Left hindlimb (tissue), 1 donor: ENCODE measurements at places on chromosomes 16 and 17.

- peak; percentile 56 for DNase-seq
Observed at GRCh38 chr17:56834380-56835263, 671 bp downstream of the DGKE start.

- DNase-seq: no peak
Observed at GRCh38 chr17:27623614-27624013, 7.4 kb upstream of the LGALS9 start.

DNA sequence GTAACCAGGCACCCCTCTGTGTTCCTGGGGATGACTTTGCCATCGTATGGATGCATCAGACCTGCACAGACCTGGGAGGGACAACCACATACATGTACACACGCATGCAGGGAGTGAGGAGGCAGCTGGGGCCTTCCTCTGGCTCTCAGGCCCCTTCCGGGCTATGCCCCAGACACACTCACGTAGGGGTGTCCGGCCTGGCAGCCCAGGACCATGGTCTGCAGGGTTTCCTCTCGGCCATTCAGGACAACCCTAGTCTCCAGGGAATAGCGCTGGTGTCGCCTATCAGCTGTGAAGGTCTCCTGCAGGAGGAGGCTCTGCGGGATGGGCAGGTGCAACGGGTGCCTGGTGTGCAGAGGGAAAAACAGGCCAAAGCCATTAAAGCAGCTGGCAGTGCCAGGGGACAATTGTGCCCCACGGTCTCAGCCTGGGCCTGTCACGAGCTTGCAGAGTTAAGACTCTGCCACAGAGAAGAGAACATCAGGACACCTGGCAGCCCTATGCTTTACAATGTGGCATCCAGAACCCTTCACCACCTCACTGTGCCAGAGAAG lies 101.4 kb downstream of the RMI2 start:
- DNase-seq: no peak

DNA sequence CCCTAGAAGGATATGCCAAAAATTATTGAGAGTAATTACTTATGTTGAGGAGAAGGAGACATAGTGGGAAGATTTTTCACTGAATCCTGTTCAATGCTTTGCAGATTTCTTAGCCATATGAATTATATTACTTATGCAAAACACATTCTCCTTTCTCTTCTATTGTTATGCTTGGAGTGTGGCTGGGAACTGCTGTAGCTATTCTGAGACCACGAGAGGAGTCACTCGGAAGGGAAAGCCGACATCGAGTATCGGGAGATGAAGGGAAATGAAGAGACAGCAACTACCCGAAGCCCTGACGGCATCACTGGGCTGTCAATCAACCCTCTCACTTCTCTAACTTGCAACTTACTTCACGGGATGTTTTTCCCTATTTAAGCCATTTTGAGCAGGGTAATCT lies 39.6 kb downstream of the STX8 start:
- DNase-seq: no peak

GRCh38 chr16:86519007-86519648 lies 8.8 kb downstream of the FOXF1 start:
- DNase-seq: peak; percentile 26

- DNase-seq: peak; percentile 96
Observed at GRCh38 chr16:56729735-56730662, at the start of gene NUP93. Gene NUP93, plus strand, starts transcription at chr16:56730129. Its CDS starts 18,119 bp downstream, at chr16:56748248.

- DNase-seq: no peak
Observed at GRCh38 chr16:64351121-64351520, 770.7 kb downstream of the CDH11 start.

GRCh38 chr17:76014100-76014924 lies 12.8 kb downstream of the EVPL start:
- DNase-seq: peak; percentile 66

- no peak for DNase-seq
Observed at GRCh38 chr17:2449486-2449885, 48.6 kb upstream of the MNT start.

DNA sequence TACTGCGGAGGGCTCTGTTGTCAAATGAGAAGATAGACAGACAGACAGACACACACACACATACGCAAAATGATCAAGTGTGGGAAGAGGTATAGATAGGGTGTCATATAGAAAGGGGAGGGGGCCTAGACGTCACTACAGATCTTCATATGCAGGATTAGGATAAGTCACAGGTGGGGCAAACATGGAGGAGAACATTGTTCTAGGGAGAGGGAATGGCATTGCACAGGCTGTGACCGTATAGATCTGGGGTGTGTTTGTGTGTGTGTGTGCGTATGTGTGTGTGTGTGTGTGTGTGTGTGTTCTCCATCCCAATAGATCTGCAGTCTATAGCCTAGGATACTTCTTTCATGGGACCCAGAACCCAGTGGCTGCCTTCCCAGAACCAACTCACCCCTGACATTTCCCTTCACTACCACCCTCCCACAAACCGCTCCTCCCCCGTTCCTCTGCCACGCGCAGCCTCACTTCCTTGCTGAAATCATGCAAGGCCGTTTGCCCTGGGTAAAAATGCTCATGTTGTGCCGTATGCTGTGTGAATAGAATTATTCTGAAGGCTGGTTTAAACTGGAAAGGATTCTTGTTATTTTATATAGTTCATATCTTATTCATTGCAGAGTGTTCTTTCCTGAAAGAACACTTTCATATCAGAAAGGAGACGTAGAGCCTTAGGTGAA lies 50.5 kb upstream of the CCL1 start:
- DNase-seq: no peak

DNA sequence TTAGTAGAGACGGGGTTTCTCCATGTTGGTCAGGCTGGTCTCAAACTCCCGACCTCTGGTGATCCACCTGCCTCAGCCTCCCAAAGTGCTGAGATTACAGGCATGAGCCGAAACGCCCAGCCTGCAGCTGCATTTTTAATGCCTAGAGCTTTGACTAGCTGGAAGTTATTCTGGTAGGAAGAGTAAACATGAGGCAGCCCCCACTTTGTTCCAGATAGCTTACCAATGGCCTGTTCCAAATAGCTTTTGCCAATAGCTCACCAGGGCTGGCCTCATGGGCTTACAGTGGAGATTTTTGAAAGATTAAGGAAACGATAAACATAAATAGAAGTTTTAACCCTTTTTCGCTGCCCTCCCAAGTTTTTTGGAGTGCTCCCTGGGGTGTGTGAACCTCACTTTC lies 9.8 kb downstream of the TRPV2 start:
- DNase-seq: no peak

DNA sequence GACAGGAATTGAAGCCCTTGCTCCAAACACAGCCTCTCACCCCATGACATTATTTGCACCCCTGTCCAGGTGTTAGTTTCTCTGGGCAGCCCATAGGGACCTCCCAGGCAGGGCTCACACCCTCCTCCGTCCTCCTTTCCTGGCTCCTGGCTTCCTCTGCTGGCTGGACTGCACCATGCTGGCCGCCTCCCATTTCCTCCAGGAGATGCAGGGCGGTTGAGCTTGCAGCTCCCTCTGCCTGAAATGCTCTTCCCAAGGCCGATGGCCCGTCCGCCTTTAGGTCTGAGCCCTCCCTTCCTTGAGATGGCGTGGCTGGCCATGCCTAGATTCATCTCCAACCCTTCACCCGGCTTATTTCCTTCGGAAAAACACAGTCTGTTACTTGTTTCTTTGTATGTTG lies 334.8 kb downstream of the SNX29 start:
- DNase-seq: no peak

GRCh38 chr17:1413281-1413791 lies 13.3 kb upstream of the YWHAE start:
- DNase-seq: peak; percentile 72

- DNase-seq: no peak
Observed at GRCh38 chr17:34852614-34853013, 108.6 kb downstream of the CCT6B start.

GRCh38 chr17:45429339-45430005 lies 3.2 kb downstream of the ARHGAP27 start:
- DNase-seq: no peak

DNA sequence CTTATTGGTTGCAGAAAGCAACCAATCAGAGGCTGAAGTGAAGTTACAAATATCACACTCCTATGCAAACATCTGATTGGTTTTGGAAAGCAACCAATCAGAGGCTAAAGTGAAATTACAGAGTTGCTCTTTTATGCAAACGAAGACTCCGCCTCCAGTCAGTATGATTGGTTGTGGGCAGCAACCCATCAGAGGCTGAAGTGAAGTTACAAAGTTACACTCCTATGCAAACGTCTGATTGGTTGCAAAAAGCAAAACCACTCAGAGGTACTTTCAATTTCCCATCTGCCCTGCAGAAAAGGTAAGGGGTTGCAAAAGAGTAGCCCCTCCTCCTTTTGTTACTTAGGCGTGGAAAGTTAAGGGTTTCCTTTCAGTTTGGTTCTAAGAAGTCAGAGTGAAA lies 697.3 kb downstream of the MAF start:
- no peak for DNase-seq

GRCh38 chr17:67015001-67015400 lies 29.4 kb upstream of the CACNG1 start:
- DNase-seq: no peak

DNA sequence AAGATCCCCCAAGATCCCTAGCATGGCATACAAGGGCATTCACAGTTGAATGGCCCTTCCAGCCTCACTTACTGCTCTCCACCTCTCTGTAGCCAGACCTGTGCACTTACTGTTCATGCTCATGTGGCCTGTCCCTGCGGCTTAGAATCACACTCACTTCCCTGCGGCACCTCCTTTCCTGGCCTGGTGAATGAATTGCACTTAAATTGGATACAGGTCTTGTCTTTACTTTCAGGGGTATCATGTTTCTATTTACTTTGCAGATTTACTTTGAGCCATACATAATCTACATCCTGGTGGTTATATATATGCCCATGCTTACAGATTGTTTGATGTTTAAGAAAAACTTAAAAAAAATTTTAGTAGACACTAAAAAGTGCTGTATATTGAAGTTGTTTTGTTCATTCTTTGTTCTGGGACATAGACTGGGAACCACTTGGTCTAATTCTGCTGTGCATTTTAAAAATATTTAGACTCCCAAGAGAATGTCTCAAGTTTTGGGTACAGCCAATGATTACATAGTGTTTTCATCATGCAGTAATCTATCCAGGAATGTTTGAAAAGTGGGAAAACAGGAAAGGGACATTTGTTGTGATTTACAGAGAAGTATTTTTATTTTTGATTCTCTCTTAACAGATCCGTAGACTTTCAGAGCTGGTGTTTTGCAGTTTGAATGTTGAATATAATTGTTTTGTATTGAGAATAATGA lies 63.9 kb downstream of the NUP88 start:
- no peak for DNase-seq

DNA sequence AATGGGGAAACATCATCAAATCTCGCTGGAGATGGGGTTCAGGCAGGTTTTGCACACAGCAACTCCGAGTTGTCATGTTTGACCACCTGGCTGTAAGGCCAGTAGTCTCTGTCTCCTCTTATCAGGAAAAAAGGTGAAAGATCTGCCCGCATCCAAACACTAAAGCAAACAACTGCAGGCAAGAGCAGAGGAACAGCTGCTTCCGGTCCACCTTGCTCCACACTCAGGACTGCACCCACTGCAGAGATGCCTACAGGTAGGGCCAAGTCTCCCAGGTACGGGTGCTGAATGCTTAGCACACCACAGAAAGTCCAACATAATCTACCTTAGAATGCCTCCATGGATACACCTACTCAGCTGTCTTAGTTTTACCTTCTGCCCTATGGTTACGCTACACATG lies 7.3 kb downstream of the TEX2 start:
- DNase-seq: no peak

DNA sequence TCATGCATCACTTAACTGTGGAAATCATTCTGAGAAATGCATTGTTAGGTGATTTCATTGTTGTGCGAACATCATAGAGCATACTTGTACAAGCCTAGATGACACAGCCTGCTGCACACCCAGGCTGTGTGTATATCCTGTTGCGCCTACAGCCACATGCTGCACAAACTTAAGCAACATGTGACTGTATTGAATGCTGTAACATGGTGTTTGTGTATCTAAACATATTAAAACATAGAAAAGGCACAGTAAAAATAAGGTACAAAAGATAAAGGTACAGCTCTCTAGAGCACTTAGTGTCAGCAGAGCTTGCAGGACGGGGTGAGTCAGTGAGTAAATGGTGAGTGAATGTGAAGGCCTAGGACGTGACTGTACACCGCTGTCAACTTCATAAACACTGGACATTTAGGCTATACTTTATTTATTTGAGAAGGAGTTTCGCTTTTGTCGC lies 11.9 kb downstream of the FOXK2 start:
- DNase-seq: no peak

DNA sequence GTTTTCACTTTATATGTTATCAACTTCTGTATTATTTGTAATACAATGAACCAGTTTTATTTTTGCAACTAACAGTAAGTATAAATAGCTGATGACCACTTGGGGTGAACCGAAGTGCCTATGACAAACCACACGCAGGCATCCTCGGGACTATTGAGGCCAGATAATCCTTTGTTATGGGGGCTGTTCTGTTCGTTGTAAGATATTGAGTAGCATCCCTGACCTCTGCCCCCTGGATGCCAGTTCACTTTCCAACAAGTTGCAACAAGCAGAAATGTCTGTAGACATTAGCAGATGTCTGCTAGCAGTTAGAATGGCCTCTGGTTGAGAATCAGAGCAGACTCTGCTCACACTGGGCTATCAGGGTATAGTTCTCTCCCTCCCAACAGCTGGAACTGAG lies 277.0 kb downstream of the WWOX start:
- DNase-seq: no peak

DNA sequence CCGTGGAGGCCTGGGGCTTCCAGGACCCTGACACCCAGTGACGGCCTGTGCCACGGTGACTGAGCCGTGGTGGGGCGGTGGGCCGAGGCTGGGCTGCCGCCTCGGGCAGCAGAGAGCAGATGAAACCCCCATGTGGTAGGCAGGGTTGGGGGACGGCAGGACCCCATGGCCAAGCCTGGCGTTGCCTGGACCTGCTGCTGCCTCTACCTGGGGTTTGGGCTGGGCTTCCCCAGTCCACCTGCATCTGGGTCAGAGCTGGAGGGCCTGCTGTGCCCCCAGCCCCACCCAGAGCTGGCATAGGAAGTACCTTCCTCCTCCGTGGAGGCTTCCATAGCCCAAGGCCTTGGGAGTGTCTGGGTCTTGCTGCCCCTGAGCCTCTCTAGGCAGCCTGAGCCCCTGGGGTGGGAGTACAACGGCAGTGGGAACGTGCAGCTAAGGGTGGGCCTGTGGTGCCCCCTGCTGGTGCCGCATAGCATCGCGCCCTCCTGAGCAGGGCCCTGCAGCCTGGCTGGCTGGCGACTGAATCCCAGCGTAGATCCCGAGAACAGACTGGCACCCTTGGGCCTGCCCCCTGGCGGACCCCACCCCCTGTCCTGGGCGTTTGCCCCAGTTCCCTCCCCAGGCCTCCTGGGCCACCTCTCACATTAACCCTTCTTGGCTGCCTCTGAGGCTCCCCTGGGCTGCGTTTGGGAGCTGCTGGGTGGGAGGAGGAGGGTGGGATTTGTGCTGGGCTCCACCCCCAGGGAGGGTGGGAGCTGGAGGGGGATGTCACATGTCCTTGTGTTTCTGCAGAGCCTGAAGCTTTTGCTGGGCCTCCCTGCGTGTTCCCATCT lies 12.6 kb upstream of the ATP6V0C start:
- DNase-seq: peak; percentile 90
